ENCODE measurements at places on chromosomes 5 and 9. TPM values are rescaled to one million over a fixed set of nuclear protein-coding genes. Genes with fewer than 3 reads are reported as not detected.
A peak's percentile ranks its signal among the peaks of the same experiment; 100 is the strongest.

DNA sequence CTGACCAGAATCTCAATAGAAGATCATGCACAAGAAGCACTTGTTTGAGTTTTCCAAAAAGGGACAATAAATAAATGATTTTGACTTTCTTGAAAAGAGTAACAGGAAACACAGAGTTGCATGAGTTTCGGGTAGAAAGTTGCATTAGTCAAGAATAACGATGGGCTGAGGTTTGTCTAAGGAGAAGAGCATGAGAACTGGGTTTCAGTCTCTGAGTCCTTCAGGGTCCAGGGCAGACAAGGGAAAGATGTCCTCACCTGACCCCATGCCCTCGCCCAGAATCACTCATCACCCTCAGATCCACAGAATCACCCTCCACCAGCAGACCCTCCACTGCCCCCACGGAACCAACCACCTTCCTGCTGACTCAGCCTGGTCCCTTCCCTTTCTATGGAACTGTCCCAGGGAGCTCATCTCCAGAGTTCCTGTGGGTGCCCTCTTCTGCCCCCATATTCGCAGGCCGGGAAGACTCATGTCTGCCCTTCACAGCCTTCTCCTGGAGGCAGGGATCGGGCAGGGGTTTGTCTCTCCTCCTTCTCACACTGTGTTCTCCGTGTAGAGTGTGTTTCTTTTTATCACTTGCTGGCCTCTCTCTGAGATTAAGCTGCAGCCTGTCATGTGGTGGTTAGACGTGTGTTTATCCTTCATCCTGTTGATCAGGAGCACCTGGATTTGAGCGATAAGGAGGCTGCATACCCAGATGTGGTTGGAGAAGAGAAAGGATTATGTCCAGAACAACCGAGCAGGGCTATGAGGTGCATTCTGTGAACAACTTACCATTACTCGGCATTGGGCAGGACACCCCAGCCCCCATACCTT is 442.6 kb downstream of the MAT2B start:
- DNase-seq, result no peak
- no peaks in the 10 kb centered on the region for H3K27me3 ChIP-seq
- H3K4me3 ChIP-seq, result no peak overlapping the region
- no peak overlapping the region for H3K27ac ChIP-seq
- H3K36me3 ChIP-seq, result no peaks in the 10 kb centered on the region

DNA sequence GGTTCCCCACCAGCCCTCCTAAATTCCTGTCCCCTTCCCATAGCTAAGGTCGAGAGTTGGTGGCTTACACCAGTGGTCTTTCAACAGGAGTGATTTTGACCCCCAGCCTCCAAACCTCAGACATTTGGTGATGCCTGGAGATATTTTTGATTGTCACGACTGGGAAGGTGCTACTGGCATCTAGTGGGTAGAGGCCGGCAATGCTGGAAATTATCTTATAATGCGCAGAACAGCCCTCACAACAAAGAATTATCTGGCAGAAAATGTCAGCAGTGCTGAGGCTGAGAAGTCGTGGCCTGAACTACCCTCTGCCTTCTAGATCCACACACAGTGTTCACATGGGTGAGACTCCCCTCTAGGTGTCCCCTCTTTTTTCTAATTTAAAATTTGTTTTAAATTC is 69.6 kb downstream of the IL31RA start:
- no peaks in the 10 kb centered on the region for H3K27me3 ChIP-seq
- no peak overlapping the region for H3K4me3 ChIP-seq
- H3K36me3 ChIP-seq, result no peaks in the 10 kb centered on the region
- peaks cover 6% of the 10 kb centered on the region for H3K4me1 ChIP-seq
- no peak for DNase-seq

DNA sequence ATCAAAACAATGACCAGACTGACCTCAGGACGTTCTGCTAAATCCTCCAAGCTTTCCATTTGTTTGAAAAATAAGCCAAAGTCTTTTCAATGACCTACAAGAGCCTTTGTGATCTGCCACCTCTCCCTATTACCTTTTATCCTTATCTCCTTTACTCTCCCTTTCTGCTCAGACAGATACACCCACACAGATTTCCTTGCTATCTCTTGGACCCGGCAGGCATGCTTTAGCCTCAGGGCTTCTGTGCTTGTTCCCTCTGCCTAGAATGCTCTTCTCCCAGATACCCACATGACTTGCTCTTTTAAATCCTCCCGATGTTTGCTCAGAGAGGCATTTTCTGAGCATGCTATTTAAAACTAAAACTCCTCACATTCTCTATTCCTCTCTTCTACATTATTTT is 8.9 kb upstream of the ELOVL7 start:
- no peak for DNase-seq
- H3K27ac ChIP-seq, result no peak overlapping the region
- H3K36me3 ChIP-seq, result no peaks in the 10 kb centered on the region
- no peak overlapping the region for H3K4me3 ChIP-seq
- H3K4me1 ChIP-seq, result no peaks in the 10 kb centered on the region
- H3K27me3 ChIP-seq, result no peaks in the 10 kb centered on the region

- H3K27me3 ChIP-seq, result no peaks in the 10 kb centered on the region
- H3K4me1 ChIP-seq, result peaks cover 22% of the 10 kb centered on the region
- H3K27ac ChIP-seq, result no peak overlapping the region
- no peak for DNase-seq
These were observed 664.2 kb upstream of the ZNF608 start for GRCh38 chr5:125410537-125411070.

- DNase-seq, result peak; percentile 13
- no peaks in the 10 kb centered on the region for H3K27me3 ChIP-seq
- H3K36me3 ChIP-seq, result no peaks in the 10 kb centered on the region
- H3K4me1 ChIP-seq, result no peaks in the 10 kb centered on the region
These were observed 34.5 kb upstream of the ORM1 start for GRCh38 chr9:114288193-114289091.

Gene PTGES
- 0.61 TPM for total RNA-seq

Gene CAMK2A
- 26.0 TPM for total RNA-seq

- no peaks in the 10 kb centered on the region for H3K36me3 ChIP-seq
- H3K4me3 ChIP-seq, result no peak overlapping the region
- no peaks in the 10 kb centered on the region for H3K4me1 ChIP-seq
- H3K27ac ChIP-seq, result no peak overlapping the region
- H3K27me3 ChIP-seq, result no peaks in the 10 kb centered on the region
These were observed 18.7 kb downstream of the CPLX2 start for GRCh38 chr5:175889910-175890684.
